ENCODE measurements at places on chromosomes 6 and 20. TPM values are rescaled to one million over a fixed set of nuclear protein-coding genes. Genes with fewer than 3 reads are reported as not detected.

Gene XRN2
- total RNA-seq = 125 TPM

Gene WFDC5
- total RNA-seq = not detected

GRCh38 chr20:16955971-16956370 is 207.8 kb downstream of the OTOR start:
- no peak for DNase-seq

DNA sequence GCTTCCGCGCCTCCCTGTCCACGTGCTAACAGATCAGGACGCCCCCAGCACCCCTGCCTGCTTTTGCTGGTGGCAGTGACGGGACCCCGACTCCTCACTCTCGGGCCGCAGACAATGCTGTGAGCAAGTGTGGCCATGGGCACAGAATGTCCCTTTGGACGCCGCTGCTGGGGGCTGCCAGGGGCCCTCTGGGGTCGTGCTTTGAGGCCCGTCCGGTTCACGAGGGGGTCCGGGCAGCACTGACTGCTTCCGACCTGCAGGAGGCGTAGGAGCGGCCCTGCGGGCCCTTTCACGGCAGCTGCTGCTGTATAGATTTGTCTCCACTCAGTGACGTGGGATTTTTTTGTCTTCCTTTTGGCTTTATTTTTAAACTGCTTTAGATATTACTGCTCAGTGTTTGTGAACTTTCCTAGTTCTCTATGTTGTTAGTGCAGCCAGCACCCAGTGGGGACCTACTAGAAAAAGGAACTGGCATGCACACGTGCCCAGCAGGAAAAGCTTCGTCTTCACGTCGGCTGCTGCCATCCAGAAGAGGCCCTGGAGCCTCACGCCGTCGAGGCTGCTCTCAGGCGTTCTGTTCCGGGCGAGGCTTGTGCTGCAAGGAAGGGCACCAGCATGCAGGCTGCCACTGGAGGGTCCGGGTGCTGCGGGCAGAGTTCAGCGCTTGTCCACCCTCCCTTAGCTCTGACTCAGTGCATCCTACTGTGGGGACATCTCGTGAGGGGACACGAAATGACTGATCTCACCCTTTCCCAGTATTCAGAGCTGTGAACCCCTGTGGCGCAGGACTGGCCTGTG is 21.7 kb downstream of the UCKL1 start:
- no peak for DNase-seq

DNA sequence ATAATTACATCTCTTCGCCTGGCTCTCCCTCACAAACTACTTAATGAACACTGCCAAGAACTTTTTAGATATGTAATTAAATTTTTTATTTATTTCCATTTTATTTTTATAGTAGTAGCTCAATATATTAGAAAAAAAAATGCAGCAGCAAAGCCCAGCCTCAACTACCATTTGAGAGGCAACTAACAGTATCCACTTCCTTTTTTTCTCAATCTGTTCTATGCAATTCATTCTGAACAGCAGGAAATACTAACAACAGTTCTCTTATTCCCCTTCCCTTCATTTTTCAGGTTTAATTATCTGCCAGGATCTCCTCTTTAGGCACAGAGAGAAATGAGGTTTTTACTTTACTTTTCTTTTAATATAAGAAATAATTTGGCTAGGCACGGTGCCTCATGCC is 112.7 kb downstream of the ZNF217 start:
- DNase-seq = no peak

DNA sequence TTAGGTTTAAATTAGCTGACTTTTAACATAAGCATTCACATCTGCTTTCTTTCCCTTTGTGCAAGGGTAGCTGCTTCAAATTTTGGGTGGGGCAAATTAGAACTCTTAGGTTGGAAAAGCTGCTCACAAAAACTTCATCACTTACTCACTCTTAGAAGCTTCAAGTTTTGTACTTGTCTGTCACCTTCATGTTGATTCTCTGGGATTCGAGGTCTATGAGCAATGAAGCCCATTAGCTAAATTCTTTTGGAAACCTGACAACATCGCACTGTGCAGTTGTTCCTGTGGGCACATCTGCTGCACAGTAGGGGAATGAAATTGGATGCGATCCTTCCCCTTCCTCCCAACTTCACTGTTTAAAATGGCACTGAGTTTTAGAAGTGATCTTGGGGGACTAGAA is 156.1 kb downstream of the UBE3D start:
- peak; percentile 85 for DNase-seq

DNA sequence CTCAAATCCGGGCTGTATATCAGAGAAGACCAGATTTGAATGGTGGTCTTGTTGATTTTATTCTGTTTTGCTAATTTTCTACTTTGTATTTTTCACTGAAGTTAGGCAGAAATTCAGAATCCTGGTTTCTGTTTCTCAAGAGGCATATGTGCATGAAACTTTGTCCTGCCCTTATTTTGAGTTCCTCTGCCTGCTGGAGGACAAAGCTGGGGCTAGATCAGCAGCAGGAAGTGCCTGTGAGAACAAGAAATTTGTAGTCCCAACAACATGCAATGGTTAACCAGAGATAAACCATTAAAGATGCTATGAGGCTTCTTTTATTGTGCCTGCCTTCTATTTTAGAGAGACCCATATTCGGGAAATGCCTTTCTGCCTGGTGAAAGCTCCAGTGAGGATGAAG is 37.1 kb downstream of the BEND6 start:
- DNase-seq = no peak

DNA sequence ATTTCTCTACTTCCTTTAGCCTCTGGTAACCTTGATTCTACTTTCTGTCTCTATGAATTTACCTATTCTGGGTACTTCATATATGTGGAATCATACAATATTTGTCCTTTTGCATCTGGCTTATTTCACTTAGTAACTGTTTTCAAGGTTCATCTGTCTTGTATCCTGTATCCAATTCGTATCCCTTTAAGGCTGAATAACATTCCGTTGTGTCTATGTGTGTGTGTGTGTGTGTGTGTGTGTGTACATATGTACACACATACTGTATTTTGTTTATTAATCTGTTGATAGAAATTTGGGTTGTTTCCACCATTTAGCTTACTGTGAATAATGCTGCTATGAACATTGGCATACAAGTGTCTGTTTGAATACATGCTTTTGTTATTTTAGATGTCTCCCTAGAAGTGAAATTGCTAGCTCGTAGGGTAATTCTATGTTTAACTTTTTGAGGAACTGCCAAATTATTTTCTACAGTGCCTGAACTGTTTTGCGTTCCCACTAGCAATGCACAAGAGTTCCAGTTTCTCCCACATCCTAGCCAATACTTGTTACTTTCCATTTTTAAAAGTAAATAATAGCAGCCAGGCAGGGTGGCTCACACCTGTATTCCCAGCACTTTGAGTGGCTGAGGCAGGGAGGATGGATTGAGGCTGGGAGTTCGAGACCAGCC is 17.7 kb downstream of the SENP6 start:
- no peak for DNase-seq

DNA sequence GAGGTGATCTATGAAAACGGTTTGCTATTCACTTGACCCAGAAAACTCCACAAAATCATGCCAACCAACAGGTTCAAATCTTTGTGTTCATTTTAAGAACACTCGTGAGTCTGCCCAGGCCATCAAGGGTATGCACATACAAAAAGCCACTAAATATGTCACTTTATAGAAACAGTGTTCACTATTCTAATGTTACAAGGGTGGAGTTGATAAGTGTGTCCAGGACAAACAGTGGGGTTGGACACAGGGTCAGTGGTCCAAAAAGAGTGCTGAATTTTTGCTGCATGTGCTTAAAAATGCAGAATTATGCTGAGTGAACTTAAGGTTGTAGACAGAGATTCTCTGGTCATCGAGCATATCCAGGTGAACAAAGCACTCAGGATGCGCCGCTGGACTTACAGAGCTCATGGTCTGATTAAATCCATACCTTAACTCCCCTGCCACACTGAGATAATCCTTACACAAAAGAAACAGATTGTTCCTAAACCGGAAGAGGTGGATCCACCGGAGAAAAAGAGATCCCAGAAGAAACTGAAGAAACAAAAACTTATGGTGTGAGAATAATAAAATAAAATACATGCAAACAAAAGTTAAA is 23.5 kb downstream of the KIAA0408 start:
- no peak for DNase-seq

Data from LHCN-M2 (cell line).